GM12864 (cell line): ENCODE measurements at places on chromosomes 16 and 17.

- no peak for DNase-seq
These were observed 23.0 kb downstream of the SLC35G3 start for GRCh38 chr17:35170968-35171771.

DNA sequence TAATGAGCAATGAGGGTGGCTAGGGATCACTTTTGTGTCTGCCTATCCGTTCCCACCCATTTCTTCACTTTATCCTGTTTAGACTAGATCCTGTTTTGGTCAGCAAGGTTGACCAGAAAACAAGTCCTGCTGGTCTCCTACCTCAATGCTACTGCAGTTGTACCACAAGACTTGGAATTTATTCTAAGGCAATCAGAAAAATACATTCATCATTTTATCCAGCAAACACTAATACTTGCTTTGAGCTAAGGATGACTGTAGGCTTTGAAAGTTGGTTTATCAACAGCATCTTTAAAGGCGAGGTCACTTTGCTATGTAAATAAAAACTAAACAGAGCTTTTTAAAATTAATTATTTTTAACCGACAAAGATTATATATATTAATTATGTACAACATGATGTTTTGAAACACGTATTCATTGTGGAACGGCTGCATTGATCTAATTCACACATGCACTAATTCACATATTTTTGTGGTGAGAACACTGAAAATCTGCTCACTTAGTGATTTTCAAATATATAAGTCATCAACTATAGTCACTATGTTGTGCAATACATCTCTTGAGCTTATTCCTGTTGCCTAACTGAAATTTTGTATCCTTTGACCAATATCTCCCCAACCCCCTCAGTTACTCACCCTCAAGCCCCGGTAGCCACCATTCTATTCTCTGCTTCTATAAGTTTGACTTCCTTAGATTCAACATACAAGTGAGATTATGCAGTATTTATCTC lies 125.9 kb upstream of the HS3ST3A1 start:
- no peak for DNase-seq

DNA sequence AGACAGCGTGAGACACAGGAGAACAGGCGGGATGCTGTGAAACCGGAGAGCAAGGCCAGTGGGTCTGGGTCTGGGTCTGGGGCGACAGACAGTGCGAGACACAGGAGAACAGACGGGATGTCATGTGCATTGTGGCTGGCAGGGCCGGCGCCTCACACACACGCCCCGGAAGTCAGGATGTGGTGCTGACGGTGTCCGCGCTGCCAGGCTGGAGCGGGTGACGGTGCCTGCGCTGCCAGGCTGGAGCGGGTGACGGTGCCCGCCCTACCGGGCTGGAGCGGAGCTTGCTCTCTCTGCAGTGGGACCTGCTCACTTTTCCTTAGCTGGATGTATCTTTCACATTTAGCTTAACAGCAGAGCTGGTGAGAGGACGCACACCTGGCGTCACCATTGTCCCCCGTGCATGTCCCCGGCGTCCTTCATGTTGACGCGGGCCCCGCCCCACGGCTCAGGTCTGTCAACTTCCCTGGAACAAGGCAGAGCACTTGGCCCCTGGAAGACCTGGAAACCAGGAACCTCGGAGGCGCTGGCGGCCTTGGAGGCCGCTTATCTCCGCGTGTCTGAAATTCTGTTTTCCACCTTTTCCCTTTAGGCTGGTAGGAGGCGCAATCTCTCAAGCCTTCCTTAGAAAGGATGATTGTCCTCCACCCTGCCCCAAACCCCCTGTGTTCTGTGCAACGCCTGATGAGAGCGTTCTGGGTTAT lies 43.0 kb upstream of the ZNF750 start:
- DNase-seq: no peak

DNA sequence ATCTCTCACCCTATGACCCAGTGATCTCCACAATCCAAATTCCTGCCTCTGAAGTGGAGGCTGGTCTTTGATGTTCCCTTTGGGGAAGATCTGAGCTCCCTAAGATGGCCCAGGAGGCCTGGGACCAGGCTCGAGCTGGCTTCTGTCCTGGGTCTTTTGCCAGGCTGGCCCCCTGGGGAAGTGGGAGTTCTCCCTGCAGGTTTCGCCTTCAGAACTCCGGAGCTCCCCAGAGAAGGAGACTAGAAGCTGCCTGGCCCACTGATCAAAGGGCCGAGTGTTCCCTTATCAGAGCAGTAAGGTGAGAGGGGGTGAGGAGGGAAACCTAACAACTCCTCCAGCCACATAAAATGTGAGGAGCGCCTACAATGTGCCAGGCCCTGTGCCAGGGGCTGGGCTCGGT lies 147.1 kb downstream of the IRF8 start:
- no peak for DNase-seq

DNA sequence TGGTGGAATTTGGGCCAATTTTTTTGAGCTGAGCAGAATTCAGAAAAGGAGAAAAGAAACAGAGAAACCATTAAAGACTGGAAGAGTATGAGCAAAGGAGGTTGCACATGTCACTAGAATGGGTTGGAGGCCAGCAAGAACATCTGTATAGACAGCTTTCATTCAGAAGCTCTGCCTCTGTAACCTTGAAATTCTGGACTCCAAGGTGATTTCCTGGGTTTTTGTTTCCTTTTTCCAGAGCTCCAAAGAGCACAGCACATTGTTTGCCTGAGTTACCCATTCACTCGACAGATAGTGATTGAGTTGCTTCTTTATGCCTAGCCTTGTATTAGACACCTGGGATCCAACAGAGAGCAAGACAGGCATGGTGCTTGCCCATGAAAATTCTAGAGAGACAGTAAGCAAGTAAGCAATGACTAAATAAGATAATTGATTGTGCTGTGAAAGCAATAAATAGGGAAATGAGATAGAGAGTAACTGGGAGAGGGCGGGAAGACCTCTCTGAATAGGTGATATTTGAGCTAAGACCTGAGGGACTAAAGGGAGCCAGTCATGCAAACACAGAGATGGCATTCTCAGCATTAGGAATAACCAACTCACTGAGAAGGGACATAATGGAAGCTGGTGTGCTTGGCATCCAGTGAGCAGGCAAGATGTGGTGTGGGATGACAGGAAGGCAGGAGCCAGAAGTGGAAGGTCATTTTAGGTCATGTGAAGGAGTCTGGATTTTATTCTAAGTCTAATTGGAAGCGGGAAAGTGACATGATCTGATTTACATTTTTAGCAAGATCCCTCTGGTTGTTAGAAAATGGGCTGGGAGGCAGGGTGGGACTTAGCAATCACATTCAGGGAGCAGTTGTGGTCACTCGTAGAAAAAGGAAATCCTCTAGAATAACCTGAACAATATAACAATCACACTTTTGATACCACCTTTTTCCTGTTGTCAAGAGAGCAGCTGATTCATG lies 197.5 kb downstream of the HS3ST3A1 start:
- no peak for DNase-seq

- DNase-seq: no peak
These were observed 667 bp downstream of the FSCN2 start for GRCh38 chr17:81528651-81529436.

- DNase-seq: no peak
These were observed 130.9 kb upstream of the FOXF1 start for GRCh38 chr16:86379505-86379846.

GRCh38 chr17:81992306-81993102 lies 15.1 kb downstream of the ASPSCR1 start:
- no peak for DNase-seq

- DNase-seq: no peak
These were observed 16.0 kb downstream of the GUCY2D start for GRCh38 chr17:8018436-8018835.

DNA sequence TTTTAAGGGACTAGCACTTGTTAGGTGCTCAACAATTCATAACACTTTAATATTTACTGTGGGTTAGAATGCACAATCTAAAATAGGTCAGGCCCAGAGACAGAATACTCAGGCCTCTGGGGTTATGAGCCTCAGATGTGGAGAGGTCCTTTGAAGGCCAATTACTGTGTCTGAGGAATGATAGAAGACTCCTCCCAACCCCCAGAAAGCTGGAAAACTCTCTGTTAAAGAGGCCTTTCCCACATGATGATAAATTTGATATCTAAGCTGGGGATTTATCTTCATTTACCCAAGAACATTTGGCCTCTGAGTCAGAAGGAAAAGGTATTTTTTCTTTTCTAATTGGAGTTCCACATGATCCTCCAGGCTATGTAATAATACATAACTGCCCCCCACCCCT lies 41.1 kb upstream of the MMD start:
- DNase-seq: no peak
